Putamen (tissue), 1 donor: ENCODE measurements at places on chromosomes 11 and 22.

DNA sequence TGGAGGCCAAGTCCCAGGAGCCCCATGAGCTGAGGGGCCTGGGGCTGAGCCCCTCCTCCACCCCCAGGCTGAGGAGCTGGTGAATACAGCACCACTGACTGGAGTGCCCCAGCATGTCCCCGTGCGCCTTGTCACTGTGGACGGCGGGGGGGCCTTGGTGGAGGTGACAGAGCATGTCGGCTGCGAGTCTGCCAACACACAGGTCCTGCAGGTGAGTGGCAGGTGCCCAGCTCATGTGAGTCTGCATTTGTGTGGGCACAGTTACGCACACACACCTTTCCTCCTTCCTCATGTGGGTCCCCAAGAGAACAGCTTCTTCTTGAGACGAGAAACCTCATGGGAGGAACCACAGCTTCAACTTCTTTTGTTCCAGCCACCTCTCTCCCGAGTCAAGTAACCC lies 7.7 kb downstream of the TMEM132A start:
- DNase-seq = no peak

GRCh38 chr11:30984442-30984816 lies 385.1 kb downstream of the DCDC1 start:
- DNase-seq = no peak

GRCh38 chr11:113305440-113306336 lies 8.7 kb upstream of the TTC12 start:
- DNase-seq = peak; percentile 65

- DNase-seq = no peak
These were observed 319.0 kb downstream of the DDX10 start for GRCh38 chr11:108983636-108984420.
